ENCODE measurements at places on chromosomes 7 and 10.

GRCh38 chr7:139452958-139453672 is 30.4 kb downstream of the KLRG2 start:
- no peak for DNase-seq

DNA sequence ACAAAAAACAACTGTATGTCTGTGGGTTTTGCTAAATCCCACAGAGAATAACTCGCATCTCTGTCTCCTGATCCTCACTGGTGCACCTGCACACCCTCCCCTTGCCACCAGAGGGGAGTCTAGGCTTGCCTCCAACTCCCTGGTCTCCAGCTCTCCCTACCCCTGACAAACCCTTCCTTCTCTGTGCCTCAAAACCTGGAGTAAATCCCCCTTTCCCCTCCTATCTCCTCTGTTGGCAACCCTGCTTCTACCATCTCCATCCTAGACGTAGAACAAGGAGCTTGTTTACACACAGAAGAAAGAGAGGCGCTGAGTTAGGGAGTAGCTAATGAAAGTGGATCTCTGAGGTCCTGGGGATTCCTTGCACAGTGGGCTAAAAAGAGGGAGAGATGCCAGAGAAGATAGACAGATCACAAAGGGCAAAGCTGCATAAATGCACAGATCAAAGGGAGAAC is 6.0 kb downstream of the MBLAC1 start:
- DNase-seq = peak; percentile 45

DNA sequence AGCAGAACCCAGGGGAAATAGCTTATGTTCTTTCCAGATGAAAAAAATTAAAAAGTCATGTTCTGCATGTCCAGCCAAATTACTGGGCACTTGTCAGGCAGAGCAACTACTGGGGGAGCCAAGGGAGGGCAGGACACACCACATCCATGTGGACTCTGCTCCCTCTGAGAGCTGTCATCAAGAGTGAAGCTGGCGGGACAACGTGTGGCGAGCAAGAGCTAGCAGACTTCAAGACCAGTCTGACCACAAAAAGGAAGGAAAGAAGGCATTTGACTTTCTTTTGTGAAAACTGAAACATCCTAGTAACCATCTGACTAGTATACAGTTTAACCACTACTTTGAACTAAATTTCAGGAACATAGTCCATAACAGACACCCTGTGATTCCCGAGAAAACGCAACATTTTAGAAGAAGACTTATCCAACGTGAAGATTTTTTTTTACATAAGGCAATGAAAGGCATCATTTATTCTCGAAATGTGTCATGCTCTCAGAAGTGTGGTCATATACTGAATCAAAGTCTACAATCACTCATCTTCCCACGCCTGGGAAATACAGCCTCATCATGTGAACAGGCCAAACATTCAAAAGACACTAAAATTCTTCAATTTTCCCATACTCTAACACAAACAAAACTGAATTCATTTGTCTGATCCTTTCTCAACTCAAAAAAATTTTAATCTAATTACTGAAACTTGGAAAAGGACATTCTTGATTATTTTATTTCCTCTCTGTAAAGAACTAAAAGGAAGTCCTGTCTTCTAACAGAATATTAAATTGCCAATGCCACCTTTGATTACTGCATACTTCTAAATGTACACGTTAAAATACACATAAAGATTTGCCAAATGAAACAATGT is 15.5 kb downstream of the CYTH3 start:
- DNase-seq = no peak

DNA sequence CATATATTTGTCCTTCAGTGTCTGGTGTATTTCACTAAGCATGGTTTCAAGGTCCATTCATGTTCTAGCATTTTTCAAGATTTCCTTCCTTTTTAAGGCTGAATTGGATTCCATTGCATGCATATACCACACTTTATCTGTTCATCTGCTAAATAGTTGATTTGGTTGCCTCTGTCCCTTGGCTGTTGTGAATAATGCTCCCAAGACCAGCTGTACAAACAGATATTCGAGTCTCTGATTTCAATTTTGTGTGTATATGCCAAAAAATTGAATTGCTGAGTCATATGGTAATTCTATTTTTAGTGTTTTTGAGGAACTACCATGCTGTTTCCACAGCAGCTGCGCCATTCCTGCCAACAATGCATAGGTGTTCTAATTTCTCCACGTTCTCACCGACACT is 216.4 kb downstream of the NRG3 start:
- no peak for DNase-seq

- no peak for DNase-seq
Measured at GRCh38 chr7:151517601-151518104, 2.0 kb downstream of the RHEB start.

GRCh38 chr10:36683421-36683820 is 442.0 kb upstream of the ANKRD30A start:
- DNase-seq = no peak

- DNase-seq = no peak
Measured at GRCh38 chr7:151987748-151988529, 31.7 kb downstream of the GALNTL5 start.

DNA sequence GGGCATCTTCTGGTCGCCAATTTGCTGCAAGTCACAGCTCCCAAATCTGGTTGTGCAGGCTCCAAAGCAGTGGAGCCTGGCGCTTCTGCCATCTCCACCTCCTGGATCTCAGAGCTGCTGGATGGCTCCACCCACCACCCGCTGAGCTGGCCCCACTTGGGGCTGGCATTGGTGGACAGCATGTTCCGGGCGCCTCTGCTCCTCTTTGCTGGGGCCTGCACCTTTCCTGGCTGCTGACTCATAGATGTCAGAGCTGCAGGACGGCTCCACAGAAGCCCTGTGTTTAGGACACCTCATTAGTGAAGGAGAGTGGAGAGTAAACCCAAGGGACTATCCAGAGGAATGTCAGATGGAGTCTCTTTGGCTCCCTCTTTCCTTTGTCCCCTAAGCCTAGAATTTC is 27.4 kb downstream of the MAPK8 start:
- no peak for DNase-seq

DNA sequence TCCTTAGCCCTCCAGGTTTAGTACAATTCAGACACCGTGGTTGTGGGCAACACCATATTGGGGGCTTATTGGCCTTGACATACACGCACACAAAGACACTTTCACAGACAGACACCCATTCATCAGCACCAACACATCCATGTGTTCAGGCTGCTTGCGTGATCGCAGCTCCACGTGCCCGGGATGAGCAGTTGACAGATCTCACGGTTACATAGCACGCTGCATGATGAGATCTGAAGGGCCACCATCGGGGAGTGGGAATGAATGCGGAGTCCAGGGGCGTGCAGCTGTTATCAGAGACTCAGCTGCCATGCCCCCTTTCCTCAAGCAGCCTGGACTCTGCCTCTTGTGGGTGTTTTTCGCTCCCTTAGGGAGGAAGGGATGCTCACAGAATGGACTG is 285.2 kb downstream of the USP6NL start:
- DNase-seq = no peak

GRCh38 chr10:8298896-8299570 is 244.5 kb downstream of the GATA3 start:
- DNase-seq = no peak

DNA sequence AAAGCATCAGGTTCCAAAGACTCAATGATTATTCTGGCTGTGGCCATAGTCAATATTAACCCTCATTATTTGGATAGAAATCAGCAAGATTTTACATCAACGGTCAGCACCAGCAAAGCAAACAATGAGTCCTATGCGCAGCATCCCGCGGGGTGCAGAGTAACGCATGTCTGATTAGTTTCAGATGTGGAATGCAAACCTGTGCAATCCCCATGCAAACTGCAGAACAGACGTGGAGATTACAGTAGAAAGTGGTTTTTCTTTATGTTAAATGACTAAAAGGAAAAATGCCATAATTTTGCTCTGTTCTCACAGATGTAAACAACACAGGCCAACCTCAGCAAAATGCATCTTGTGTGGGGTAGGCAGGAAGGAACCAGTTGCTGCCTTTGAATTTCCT is 258.1 kb upstream of the GRB10 start:
- DNase-seq = no peak

- DNase-seq = no peak
Measured at GRCh38 chr10:98041352-98042043, 11.1 kb upstream of the CRTAC1 start.

DNA sequence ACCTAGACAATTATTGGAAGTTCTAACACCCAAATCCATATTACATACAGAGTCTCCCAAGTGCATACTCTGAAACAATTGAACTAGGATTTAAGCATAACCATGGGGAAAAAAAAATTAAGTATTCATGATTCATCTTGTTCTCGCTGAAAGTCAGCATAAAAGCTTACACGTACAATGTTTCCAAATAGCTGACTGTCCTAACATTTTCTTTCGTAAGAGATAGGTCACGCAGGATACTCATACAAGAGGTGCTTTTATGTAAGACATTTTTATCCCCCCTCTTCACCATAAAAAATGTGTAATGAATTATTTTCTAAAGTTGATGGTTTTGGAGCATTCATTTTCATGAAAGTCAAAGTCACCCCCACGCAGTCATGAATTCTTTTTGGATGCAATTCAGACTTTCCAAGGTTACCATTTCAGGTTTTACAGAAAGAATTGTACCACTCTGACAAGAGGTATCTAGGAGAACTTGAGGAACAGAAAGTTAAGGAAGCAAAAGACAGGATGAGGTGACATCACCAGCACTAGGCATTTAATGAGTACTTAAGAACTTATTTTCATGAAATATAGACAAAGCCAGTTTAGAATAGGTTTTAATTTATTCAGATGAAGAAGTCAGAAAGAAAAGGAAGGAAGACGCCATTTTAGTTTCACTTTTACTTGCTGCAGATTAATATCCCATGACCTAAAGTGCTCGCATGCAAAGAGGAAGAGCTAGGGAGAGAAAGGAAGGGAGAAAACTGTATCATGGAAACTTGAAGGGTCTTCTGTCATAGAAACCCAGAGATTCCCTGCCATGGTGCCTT is 55.8 kb downstream of the TMEM26 start:
- no peak for DNase-seq

DNA sequence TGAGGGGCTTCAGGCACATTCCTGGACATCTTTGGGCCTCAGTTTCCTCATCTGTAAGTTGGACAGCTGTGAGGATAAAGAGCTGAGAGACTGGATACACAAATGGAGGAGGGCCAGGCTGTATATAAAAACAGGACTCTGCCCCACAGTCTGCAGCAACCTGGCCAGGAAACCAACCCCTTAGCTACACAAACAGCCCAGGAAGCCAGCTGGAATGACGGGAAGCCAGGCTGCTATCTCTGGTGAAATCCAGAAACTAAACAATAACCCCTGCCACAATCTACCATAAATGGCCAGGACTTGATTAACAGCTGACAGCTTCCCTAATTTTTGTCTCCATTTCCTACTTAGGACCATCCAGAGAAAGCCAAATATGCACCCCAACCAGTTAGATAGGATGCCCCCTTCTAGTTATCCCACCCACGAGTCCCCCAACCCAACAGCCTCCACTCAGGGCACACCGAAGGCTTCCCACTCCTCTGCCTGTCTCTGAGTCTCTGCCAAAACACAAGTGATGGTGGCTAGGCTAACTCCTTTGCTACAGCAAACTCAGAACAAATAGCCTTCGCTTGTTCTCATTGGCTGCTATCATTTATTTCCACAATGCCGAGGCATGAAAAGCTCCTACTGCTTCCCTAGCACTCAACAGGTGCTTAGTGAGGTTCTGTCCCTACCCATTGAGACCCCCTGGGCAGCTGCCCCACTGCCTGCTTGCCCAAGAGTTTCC is 110.0 kb upstream of the TCF7L2 start:
- DNase-seq = no peak

GRCh38 chr7:118472581-118472980 is 248.1 kb downstream of the ANKRD7 start:
- DNase-seq = no peak

DNA sequence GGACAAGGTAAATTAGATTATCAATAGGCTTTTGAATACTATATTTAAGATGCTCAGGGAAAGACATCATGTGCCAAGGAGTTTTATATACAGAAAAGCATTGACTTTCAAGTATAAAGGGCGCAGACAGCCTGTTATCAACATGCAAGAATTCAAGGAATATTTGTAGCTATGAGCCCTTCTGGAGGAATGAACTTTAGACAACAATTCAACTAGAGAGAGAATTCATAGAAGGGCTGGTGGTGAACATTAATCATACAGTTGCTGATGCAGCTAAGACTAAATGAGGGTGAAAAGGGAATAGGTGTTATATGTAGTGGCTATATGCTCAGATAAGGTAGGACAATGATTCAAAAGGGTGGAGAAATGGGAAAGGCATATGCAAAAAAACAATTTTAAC is 41.2 kb downstream of the AOAH start:
- DNase-seq = no peak
